ENCODE measurements at places on chromosomes 2 and 18.

GRCh38 chr18:53790786-53791185 is 433.7 kb downstream of the MBD2 start:
- DNase-seq: no peak

DNA sequence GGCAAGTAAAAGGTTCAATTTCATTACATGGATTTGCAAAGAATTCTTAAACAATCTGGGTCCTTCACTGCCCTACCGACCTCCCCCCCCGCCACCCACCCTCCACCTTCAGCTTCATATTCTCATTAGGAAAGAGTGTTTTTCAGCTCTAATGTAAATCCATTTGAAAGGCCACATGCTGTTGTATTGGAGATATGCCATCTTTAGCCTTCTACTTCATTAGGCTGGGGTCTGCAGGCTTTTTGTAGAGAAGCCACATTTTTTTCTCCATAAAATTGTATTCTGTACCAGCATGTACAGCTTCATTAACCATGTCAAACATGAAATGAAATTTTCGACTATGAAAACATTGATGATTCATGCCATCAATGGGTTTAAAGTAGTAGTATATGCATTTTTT is 42.8 kb upstream of the THUMPD2 start:
- no peak for DNase-seq

DNA sequence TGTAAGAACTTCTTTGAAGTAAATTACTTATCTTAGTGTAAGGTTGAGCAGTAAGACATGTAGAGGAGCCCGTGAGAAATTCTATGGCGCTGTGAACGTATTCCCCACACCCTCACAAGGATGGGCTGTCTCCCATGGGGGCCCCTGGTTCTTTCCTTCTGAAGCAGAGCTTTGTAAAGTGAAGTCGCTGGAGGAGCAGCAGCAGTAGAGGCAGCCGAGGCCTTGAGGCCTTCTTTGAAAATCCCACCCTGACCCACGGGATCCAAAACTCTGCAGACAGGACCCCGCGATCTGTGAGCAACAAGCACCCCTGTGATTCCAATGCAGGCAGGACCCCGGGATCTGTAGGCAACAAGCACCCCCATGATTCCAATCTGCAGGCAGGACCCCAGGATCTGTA is 23.8 kb upstream of the SNTG2 start:
- DNase-seq: no peak

DNA sequence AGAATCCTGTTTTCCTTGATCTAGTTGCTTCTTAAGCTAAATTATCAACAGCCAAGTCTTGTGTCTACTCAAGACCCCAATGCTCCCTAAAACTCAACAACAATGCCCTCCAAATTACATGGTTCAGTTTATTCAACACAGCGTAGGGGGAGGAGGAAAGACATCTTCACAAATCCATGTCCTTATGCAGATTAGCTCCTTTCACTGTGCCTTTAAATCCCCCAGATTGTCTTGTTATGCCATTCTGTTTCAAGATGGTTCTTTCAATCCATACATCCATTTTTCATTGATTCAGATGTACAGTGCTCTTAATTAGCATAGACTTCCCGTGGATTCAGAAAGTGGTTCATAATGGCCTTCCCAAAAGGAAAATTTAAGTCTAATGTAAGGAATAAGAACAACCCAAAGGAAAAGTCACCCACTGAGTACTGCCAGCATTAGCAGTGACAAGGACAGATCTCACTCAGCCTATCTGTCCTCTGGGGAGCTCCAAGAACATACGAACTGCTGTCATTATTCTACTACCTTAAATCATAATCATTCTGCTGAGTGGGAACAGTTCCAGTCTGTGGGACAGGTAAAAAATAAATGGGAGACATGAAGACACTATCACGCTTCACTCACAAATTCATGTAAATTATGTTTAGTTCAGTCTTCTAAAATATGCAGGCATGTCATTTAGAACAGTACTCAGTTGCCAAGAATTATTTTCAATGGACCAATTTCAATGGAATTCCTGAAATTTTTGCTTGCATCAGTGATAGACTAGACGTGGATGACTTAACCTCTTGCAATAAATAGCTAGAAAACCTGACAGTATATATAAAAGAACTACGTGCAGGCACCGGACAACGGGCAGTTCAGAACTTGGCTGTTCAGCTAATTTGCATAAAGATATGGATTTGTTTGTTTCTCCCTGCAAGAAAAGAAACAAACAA is 58.9 kb upstream of the RNU4ATAC start:
- no peak for DNase-seq

GRCh38 chr2:100062336-100062735 is 80.1 kb downstream of the AFF3 start:
- DNase-seq: no peak

DNA sequence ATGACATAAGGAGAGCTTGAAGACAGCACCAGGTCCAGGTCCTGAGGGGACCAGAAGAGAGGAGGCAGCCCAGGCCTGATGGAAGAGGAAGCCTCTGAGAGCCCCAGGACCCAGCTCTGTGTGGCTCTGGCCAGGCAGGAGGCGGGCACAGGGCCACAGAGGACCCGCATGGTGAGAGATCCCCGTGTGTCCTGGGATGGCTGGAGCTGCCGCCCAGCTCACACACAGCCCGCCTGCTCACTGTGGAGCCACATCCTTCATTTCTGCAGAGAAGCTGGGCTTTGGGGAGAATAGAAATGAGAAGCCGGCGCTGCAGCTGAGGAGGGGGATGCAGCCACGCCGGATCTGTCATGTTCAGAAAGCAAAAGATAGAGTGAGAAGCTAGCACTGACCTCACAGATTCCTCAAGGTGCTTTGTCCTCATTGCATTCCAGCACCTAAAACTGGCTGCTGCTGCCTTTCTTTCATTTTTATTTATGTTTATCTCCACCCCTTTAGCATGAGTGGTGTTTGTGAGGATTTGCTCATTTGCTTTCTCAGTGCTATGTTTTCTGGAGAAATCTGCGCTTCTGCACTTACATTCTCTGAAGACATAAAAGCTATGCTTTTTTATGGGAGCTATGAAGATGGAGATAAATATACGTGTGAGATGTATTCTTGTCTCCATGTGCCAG is 307.6 kb upstream of the MYT1L start:
- no peak for DNase-seq
